ENCODE measurements at places on chromosomes 1 and 21. TPM values are rescaled to one million over a fixed set of nuclear protein-coding genes. Genes with fewer than 3 reads are reported as not detected.

DNA sequence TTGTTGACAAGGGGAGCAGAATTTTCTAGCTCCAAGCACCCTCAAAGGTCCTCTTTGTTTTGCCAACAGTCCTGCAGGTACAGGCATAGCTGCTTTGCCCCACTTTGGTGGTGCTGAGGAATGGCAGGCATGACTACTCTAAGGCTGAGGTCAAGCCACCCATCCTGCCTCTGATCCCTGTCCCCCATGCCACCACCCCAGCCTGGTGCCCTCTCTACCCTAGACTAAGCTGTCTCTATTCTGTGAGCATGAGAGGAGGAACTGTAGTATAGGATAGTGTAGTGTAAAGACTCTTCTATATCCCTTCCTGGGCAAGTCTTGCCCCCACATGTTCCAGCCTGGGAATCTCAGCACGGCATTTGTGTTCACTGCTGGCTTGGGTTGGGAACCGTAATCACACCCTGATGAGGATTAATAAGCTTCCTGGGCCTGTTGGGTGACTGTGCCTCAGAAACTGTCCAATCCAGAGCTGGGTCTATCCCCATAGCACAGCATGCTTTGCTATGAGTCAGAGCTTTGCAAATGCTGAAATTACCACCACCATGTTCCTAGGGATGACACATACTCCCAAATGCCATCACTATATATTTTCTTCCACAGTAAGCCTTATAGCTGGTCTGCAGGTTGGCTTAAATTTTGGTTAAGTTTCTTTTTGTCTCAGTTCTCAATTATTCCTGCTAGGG lies 105.7 kb upstream of the PPP2R5A start:
- H3K4me3 ChIP-seq = no peak overlapping the region
- no peaks in the 10 kb centered on the region for H3K27me3 ChIP-seq
- H3K36me3 ChIP-seq = no peaks in the 10 kb centered on the region
- DNase-seq = no peak
- H3K4me1 ChIP-seq = no peaks in the 10 kb centered on the region
- no peak overlapping the region for H3K27ac ChIP-seq

GRCh38 chr1:55544826-55545225 lies 329.7 kb upstream of the USP24 start:
- no peak for DNase-seq
- no peaks in the 10 kb centered on the region for H3K4me1 ChIP-seq
- no peak overlapping the region for H3K27ac ChIP-seq
- no peaks in the 10 kb centered on the region for H3K27me3 ChIP-seq

GRCh38 chr1:216945538-216946080 lies 222.4 kb upstream of the ESRRG start:
- no peak overlapping the region for H3K27ac ChIP-seq
- no peaks in the 10 kb centered on the region for H3K27me3 ChIP-seq

GRCh38 chr1:210830034-210831028 lies 303.6 kb downstream of the KCNH1 start:
- no peak overlapping the region for H3K4me3 ChIP-seq
- H3K4me1 ChIP-seq = no peaks in the 10 kb centered on the region
- H3K27me3 ChIP-seq = no peaks in the 10 kb centered on the region
- no peak for DNase-seq
- no peak overlapping the region for H3K27ac ChIP-seq

Gene TTC22
- total RNA-seq = 18.0 TPM

GRCh38 chr1:24161270-24161669 lies 18.3 kb upstream of the IL22RA1 start:
- H3K4me3 ChIP-seq = no peak overlapping the region
- no peak for DNase-seq
- no peaks in the 10 kb centered on the region for H3K27me3 ChIP-seq

- no peaks in the 10 kb centered on the region for H3K27me3 ChIP-seq
- no peak overlapping the region for H3K4me3 ChIP-seq
- no peak for DNase-seq
- no peaks in the 10 kb centered on the region for H3K36me3 ChIP-seq
- H3K4me1 ChIP-seq = no peaks in the 10 kb centered on the region
Observed at GRCh38 chr1:74772945-74773344, 40.0 kb downstream of the TYW3 start.

DNA sequence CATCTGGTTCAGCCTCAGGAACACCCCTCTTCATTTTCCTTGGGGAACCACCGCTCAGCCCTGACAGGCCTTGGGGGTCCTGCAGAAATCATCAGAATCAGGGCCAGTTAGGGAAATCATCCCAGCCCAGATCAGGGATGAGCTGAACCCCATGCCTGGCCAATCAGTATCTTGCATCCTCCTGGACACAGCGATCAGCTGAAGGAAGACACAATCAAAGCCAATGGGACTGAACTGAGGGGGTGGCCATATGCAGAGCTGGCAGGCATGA lies 395.4 kb downstream of the MATN1 start:
- H3K27me3 ChIP-seq = no peaks in the 10 kb centered on the region
- no peak for DNase-seq
- H3K4me3 ChIP-seq = no peak overlapping the region
- H3K4me1 ChIP-seq = no peaks in the 10 kb centered on the region
- H3K36me3 ChIP-seq = no peaks in the 10 kb centered on the region
- H3K27ac ChIP-seq = no peak overlapping the region

Gene AMY1A
- total RNA-seq = not detected

DNA sequence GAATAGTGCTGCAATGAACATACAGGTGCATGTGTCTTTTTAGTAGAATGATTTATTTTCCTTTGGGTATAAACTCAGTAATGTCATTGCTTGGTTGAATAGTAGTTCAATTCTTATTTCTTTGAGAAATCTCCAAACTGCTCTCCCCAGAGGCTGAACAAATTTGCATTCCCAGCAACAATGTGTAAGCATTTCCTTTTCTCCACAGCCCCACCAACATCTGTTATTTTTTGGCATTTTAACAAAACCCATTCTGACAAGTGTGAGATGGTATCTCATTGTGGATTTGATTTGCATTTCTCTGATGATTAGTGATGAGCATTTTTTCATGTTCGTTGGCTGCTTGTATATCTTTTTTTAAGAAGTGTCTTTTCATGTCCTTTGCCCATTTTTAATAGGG lies 21.9 kb upstream of the EEIG2 start:
- no peaks in the 10 kb centered on the region for H3K4me1 ChIP-seq
- H3K27me3 ChIP-seq = no peaks in the 10 kb centered on the region
- H3K27ac ChIP-seq = no peak overlapping the region
- H3K4me3 ChIP-seq = no peak overlapping the region
- DNase-seq = no peak

GRCh38 chr1:155131856-155132255 lies 3.8 kb upstream of the SLC50A1 start:
- H3K4me3 ChIP-seq = no peak overlapping the region
- no peaks in the 10 kb centered on the region for H3K27me3 ChIP-seq
- peaks cover 15% of the 10 kb centered on the region for H3K36me3 ChIP-seq
- H3K27ac ChIP-seq = peak overlapping the region; percentile 94

DNA sequence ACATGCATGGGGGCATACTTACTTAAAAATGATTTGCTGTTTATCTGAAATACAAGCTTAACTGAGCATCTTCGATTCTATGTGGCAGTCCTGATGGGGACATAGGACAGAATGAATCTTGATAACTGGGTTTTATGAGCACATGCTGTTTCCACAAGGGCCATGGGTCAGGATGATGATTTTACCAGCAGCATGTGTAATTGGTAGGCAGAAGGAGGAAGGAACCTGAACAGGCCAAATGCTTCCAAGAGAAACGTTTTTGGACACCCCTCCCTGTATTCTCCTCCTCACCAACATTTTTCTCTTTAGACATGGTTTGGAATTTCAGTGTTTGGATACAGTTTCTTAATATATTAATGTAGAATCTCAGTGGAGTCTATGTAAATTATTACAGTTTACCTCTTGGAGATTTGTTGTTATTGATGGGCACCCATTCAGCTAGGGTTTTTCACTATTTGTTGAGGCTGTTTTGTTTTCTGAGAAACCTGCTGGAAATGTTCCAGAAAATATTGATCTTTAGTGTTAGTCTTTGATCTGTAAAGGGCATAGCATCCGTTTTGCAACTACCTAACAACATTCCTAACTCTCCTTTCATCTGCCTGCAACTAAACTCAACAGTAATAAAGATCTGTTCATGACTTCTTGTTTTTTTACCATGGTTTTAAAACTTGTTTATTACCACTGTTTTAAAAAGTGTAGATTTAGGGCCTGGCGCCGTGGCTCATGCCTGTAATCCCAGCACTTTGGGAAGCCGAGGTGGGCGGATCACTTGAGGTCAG lies 42.0 kb downstream of the TBCE start:
- no peaks in the 10 kb centered on the region for H3K4me1 ChIP-seq
- no peaks in the 10 kb centered on the region for H3K27me3 ChIP-seq
- DNase-seq = peak; percentile 29
- H3K36me3 ChIP-seq = no peaks in the 10 kb centered on the region
- H3K4me3 ChIP-seq = no peak overlapping the region

Gene MROH7
- total RNA-seq = 5.2 TPM

GRCh38 chr1:161196521-161197451 lies 2.1 kb downstream of the ADAMTS4 start:
- H3K4me3 ChIP-seq = no peak overlapping the region
- no peaks in the 10 kb centered on the region for H3K36me3 ChIP-seq

GRCh38 chr1:10755970-10756521 lies 40.4 kb downstream of the CASZ1 start:
- H3K27me3 ChIP-seq = no peaks in the 10 kb centered on the region
- no peaks in the 10 kb centered on the region for H3K36me3 ChIP-seq
- peak overlapping the region; percentile 41 for H3K27ac ChIP-seq

GRCh38 chr1:150281221-150281757 lies 1.1 kb upstream of the CIART start:
- H3K4me1 ChIP-seq = peaks cover 6% of the 10 kb centered on the region
- H3K27ac ChIP-seq = peak overlapping the region; percentile 73
- H3K36me3 ChIP-seq = no peaks in the 10 kb centered on the region
- no peaks in the 10 kb centered on the region for H3K27me3 ChIP-seq
- peak; percentile 67 for DNase-seq

Gene RYR2
- total RNA-seq = 6.7 TPM

Gene RGSL1
- total RNA-seq = 1.2 TPM

GRCh38 chr1:243508303-243508713 lies 252.5 kb downstream of the SDCCAG8 start:
- no peak overlapping the region for H3K4me3 ChIP-seq
- no peaks in the 10 kb centered on the region for H3K36me3 ChIP-seq
- H3K27me3 ChIP-seq = no peaks in the 10 kb centered on the region
- no peak overlapping the region for H3K27ac ChIP-seq
- DNase-seq = no peak

Gene HTR1D
- total RNA-seq = 0.28 TPM

- H3K4me1 ChIP-seq = no peaks in the 10 kb centered on the region
- no peaks in the 10 kb centered on the region for H3K36me3 ChIP-seq
- no peaks in the 10 kb centered on the region for H3K27me3 ChIP-seq
- H3K27ac ChIP-seq = no peak overlapping the region
- DNase-seq = no peak
Observed at GRCh38 chr1:112507921-112508277, 866 bp upstream of the WNT2B start.

Gene OR2T6
- total RNA-seq = 0.11 TPM

DNA sequence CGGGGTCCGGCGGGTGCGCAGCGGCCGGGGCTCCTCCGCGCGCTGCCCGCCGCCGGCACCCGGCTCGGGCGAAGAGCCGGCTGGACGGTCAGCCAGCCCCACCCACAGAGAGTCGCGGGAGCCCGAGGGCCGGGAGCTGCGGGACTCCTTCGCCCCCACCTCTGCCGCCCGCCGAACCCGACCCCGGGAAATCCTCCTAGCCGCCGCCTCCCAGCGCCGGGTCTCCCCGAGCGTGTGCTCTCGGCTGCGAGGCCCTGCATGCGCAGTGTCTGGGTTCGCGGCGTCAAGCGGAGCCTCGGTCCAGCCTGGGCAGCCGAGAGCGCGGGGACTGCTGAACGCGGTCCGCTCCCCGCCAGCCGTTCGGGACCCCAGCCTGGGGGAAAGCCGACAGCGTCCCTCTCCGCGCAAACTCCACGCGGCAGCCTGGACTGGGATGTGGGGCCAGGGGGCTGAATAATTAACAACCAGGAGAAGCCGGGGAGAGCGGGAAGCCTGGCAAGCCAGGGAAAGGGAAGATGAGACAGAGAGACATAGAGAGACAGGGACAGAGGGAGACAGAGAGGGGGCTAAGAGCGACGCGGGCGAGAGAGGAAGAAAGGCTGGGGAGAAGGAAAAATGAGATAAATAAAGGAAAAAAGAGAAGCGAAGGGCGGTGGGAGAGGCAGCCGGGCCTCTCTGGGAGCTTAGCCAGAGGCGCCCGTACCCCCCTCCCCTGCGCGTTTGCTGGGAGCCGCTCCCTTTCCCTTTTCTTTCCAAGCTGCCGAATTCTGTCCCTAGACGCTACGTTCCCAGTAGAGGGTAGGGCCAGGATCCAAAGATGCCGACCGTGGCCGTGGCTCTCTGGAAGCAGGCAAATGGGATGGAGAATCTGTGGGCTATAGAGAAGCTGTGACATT lies 64.2 kb downstream of the MEF2D start:
- no peak overlapping the region for H3K27ac ChIP-seq
- peaks cover 27% of the 10 kb centered on the region for H3K27me3 ChIP-seq
- H3K4me1 ChIP-seq = peaks cover 7% of the 10 kb centered on the region
- H3K36me3 ChIP-seq = no peaks in the 10 kb centered on the region
- DNase-seq = no peak
- H3K4me3 ChIP-seq = peak overlapping the region; percentile 6

Gene PGD
- 151 TPM for total RNA-seq

GRCh38 chr1:233300326-233300725 lies 4.8 kb upstream of the PCNX2 start:
- no peak overlapping the region for H3K4me3 ChIP-seq
- no peaks in the 10 kb centered on the region for H3K27me3 ChIP-seq
- no peaks in the 10 kb centered on the region for H3K36me3 ChIP-seq
- DNase-seq = no peak

- H3K4me3 ChIP-seq = no peak overlapping the region
- no peaks in the 10 kb centered on the region for H3K36me3 ChIP-seq
- no peaks in the 10 kb centered on the region for H3K4me1 ChIP-seq
Observed at GRCh38 chr1:222844411-222844779, 29.6 kb downstream of the DISP1 start.

Gene GPR89A
- 14.5 TPM for total RNA-seq

GRCh38 chr1:29896791-29897714 lies 660.7 kb downstream of the PTPRU start:
- no peak overlapping the region for H3K4me3 ChIP-seq
- H3K4me1 ChIP-seq = no peaks in the 10 kb centered on the region
- H3K36me3 ChIP-seq = no peaks in the 10 kb centered on the region
- H3K27me3 ChIP-seq = peaks cover 4% of the 10 kb centered on the region
- DNase-seq = no peak
- H3K27ac ChIP-seq = no peak overlapping the region

DNA sequence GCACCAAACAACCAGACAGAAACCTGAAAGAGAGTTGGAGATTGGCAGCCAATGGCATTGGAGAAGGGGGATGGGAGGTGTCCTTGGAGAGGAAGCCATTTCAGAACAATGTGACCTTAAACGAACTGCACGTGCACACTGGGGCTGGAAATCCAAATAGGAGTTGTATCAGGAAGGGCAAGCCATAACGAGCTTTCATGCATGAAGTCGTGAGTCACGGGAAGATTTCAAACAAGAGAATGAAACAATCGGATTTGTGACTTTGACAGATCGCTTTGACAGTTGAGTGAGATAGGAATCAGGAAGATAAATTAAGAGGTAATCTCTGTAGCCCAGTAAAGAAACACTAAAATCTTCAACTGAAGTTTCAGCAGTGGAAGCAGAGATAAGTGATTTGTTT lies 445.8 kb upstream of the ZP4 start:
- no peak overlapping the region for H3K4me3 ChIP-seq
- H3K27me3 ChIP-seq = no peaks in the 10 kb centered on the region
- H3K27ac ChIP-seq = no peak overlapping the region
- H3K4me1 ChIP-seq = no peaks in the 10 kb centered on the region
- no peaks in the 10 kb centered on the region for H3K36me3 ChIP-seq

- H3K27me3 ChIP-seq = no peaks in the 10 kb centered on the region
- H3K27ac ChIP-seq = no peak overlapping the region
Observed at GRCh38 chr1:39915499-39916129, 13.9 kb upstream of the MYCL start.
